ENCODE measurements at places on chromosomes 16 and 17.

DNA sequence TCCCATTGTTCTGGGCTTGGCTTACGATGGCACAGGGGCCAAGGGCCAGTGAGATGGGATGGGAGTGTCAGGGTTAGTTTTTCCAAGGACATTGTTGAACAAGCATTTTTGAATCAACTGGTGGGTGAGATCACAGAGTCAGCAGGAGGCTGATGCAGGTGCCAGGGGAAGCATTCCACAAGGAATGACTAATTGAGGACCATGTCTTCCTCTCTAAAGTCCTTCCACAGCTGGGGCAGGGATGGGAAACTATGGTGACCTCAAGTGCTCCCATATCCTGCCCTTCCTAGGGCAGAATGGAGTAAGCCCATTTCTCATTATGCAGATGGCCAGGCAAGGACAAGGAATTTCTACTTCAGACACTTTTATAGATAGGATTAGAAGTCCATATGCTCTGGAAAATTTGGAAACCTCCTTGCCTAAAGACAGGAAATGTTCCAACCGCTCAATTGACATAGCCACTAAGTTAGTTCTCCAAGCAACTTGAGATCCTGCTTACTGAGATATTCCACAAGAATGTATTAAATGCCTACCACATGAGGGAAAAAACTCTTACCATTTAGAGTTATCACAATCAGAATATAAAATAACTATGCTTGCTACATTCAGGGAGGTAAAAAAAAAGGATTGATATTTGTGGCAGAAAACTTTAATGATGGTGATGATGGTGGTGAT is 21.2 kb upstream of the ENGASE start:
- DNase-seq = no peak

GRCh38 chr16:80058214-80058613 is 457.7 kb upstream of the MAF start:
- no peak for DNase-seq

DNA sequence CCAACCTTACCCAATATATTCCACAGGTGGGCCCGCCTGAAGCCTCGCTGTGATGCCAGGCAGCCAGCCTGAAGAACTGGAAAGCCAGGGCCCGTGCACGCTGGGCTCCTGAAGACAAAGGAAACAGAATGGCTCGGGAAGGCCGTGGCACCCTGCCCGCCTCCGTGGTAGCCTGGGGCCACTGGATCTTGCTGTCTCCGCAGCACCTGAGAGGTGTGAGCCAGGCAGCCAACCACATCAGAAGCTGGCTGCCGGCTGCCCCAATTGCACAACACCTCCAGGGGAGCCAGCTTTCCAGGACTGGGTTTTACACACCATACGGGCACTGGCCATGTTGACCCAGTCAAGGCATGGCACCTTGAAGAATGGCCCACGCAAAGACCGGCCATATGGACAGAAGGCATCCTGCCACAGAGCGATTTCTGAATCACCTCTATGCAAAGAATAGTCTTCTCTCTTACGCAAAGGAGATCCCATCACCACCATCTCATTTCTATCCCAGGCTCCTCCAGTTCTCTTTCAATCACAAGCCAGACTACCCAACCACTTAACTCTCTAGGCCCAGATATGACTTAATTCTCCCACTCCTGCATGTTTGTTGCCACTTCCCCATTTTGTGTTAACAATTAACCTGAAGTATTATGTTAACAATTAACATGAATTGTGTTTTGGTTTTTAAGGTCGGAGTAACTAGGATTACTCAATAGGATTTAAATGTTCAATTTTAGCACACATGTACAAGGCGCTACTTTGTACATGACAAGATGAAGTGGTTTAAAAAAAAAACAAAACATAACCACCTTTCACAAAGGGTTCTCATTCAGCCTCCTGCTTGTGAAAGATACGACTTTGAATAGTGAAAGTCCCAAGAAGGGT is 32.1 kb downstream of the ZFHX3 start:
- peak; percentile 41 for DNase-seq

- DNase-seq = no peak
These were observed 119.0 kb upstream of the CDC42EP4 start for GRCh38 chr17:73430848-73431247.

GRCh38 chr16:20830372-20830771 is 24.0 kb downstream of the REXO5 start:
- no peak for DNase-seq

- no peak for DNase-seq
These were observed 80.1 kb downstream of the CLEC16A start for GRCh38 chr16:11024333-11025053.

GRCh38 chr16:84820305-84820684 is 510 bp downstream of the CRISPLD2 start:
- DNase-seq = no peak

DNA sequence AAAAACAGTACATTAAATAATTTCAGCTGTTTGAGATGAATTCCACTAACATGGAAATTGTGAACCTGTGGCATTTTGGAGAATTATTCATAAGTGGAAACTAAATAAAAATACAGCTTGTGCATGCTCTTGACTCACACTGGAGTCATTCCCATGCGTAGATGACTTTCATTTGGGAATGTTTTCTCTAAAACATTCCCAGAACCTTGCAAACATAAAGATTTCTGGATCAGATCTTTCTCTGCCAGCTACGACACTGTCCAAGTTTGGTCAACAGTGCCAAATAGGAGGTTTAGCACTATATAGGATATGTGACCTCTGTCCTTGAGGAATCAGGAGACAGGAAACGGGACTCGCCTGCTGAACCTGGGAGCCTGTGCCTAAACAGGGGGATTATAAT is 400.9 kb downstream of the SLC39A11 start:
- DNase-seq = no peak

DNA sequence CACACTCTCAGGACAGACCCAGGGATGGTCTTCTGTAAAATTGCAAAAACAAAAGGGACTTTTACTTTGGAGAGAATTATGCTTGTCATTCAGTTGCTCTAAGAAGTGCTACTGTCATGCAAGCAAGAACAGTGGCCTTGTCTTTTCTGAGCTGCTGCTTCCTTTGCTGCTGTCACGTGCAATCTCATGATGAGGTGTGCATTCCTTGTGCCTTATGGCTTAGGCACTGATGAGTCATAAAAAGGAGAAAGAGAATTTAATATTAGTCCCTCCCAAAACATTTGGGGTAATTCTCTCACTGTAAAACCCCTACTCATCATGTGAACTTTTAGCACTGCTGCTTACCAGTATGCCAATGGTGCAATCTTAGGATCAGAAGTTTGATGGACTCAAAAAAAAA is 2051.3 kb downstream of the TP53TG3F start:
- no peak for DNase-seq

DNA sequence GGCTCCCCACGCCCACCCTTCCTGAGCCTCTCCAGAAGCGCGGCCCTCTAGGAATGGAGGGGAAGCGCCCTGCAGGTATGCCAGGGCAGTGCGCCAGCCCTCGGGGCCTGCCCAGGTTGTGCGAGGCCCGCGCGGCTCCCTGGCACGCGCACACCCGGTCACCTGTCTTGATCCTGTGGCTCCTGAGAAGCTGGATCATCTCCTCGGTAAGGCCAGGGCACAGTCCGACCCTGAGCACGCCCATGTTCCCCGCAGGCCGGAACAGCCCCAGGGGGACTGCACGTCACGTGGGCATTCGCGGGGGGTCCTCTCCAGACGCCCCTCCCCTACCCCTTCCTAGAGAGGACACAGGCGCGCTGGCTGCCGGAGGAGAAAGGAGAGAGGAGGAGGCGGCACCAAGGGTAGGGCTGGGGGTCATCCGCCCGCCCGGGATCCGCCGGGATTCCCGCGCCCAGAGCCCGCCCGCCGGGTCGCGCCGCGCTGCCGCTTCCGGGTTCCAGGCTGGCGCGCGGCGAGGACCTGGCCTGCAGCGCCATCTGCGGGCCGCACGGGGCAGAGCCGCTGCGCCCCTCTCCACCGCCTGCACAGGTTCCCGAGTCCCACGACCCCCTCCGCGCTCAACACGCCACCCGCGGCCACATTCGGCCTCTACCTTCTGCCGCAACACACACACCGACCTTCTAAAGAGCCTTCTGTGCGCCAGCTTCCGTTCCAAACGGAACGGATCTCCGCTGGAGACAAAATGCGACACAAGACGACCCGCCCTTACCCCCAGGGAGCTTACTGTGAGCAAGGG is at the start of gene RAD51D:
RAD51D (minus strand) TSS at position 491 of the 796 bp plus-strand sequence; CDS start at position 244, 247 bp downstream.
- DNase-seq = peak; percentile 87

DNA sequence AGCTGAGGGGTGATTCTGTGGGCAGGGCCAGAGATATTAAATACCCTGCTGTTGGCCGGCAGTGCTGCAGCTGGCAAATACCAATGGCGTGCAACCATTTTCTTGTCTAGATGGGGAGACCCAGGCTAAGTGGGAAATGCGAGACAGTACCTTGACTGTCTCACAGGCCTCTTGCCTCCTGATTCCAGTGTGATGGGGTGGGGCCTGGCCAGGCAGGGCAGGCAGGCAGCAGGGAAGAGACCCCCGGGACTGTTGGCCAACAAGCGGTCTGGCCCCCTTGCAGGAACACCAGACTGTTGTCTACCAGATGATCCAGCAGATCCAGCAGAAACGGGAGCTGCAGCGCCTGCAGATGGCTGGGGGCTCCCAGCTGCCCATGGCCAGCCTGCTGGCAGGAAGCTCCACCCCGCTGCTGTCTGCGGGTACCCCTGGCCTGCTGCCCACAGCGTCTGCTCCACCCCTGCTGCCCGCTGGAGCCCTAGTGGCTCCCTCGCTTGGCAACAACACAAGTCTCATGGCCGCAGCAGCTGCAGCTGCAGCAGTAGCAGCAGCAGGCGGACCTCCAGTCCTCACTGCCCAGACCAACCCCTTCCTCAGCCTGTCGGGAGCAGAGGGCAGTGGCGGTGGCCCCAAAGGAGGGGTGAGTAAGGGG is 5.7 kb upstream of the CISD3 start:
- no peak for DNase-seq

GRCh38 chr17:73309727-73310596 is 1.8 kb downstream of the CDC42EP4 start:
- no peak for DNase-seq

GRCh38 chr17:63775420-63775819 is 1.4 kb downstream of the DDX42 start:
- DNase-seq = no peak

GRCh38 chr16:1225051-1225451 is at the start of gene TPSG1:
Gene TPSG1, minus strand, starts transcription at chr16:1225268. Its CDS starts 16 bp downstream, at chr16:1225252.
- no peak for DNase-seq

- DNase-seq = no peak
These were observed 27.6 kb downstream of the FCSK start for GRCh38 chr16:70481929-70482536.

GRCh38 chr16:53973021-53973420 is 269.1 kb downstream of the FTO start:
- DNase-seq = no peak

DNA sequence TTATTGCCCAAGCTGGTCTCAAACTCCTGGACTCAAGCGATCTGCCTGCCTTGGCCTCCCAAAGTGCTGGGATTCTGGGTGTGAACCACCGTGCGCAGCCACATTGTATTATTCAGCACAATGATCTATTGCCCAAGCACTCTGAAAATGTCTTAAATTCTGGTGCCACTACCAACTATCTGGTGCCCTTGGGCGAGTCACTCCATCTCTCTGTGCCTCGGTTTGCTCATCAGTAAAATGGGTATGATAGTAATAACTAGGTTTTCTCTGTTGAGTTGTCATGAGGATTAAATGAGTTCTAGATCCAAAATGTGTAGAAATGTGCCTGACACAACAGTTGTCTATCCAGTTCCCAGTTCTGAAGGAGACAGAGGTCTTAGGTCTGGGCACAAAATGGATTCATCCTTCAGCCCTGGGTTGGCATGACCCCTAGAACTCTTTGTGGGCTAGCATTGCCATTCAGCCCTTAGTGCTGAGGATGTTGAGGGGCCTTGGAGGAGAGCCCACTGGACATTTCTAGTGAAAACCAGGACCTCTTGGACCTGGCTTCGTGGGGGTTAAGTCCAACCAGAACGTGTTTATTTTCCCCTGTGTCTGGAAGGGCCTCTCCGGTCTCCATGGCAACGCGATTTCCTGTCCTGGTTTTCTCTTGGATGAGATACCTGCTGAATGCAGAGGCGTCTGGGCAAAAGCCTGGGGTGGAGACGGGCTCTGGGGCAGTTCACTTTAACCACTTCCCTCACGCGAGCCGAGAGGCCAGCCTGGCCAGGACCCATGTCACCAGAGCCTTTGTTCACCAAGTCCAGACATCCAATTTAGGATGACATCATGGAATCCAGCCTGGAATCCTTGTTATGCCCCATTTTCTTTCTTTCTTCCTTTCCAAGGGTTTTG is 43.7 kb upstream of the TNRC6A start:
- DNase-seq = no peak

GRCh38 chr17:66839616-66840015 is 4.7 kb downstream of the CACNG5 start:
- no peak for DNase-seq

DNA sequence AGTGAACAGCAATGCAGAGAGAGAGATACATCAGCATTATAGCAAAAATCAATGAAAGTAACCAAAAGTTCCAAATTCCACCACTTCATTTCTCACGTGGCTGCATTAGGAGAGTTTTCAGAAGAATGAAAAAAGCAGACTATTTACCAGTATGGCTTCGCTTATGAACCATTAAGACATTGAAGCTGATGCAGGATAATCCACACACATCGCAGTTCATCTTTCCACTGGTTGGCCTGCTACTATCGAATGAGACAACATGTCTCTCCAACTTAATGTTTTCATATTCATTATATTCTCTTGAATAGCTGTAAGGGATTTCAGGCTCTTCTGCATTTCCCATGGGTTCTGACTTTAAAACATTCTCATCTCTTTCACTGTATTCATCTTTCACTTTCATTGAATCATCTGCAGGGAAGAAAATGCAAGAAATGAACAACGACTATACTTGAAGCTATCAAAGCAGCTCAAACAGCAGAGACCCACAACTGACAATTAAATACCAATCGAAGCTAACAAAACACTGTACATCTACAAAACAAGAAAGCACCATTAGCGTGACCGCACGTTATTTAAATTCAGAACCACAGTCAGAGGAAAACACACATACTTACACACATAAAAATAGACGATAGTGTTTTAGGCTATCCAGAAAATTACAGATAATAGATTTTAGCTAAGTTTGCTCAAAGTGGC is 54.9 kb downstream of the GRB7 start:
- no peak for DNase-seq

DNA sequence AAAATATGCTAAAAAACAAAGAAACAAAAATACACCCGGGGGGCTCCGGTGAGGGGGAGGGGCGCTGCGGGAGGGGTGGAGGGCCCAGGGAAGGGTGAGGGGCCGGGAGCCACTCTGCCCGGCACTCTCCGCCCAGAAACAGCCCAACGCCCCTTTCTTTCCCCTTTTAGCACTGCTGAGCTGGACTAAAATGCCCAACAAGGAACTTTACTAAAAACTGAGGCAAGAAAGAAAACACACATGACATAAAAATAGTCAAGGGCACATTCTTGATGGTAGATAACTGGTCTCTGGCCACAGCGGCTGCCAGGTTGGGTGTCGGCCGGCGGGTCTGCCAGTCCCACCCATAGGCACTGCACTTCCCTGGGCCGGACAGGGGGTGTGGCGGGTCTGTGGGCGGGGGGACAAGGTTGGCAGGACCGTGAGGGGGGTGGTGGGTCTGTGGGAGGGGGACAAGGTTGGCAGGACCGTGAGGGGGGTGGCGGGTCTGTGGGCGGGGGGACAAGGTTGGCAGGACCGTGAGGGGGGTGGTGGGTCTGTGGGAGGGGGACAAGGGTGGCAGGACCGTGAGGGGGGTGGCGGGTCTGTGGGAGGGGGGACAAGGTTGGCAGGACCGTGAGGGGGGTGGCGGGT is 20.9 kb downstream of the METRNL start:
- no peak for DNase-seq

- no peak for DNase-seq
These were observed 565 bp downstream of the DDX52 start for GRCh38 chr17:37642681-37643080.

Measured in GM12891 (cell line).